ENCODE measurements at places on chromosomes 1 and 21. TPM values are rescaled to one million over a fixed set of nuclear protein-coding genes. Genes with fewer than 3 reads are reported as not detected.

Gene S100A12
- total RNA-seq, result 2.2 TPM

Gene TLCD4
- 9.8 TPM for total RNA-seq

Gene FBLIM1
- 3.8 TPM for total RNA-seq

Gene CAMK1G
- not detected for total RNA-seq

Gene MCOLN3
- total RNA-seq, result 0.27 TPM

Gene SRGAP2C
- 6.0 TPM for total RNA-seq

GRCh38 chr1:118914379-118915161, 73.6 kb downstream of the TBX15 start:
- no peak overlapping the region for H3K4me3 ChIP-seq
- peaks cover 89% of the 10 kb centered on the region for H3K36me3 ChIP-seq
- no peaks in the 10 kb centered on the region for H3K27me3 ChIP-seq
- H3K4me1 ChIP-seq, result no peaks in the 10 kb centered on the region

GRCh38 chr1:27049100-27049499, 36.5 kb upstream of the TENT5B start:
- no peak overlapping the region for H3K4me3 ChIP-seq
- H3K4me1 ChIP-seq, result peaks cover 3% of the 10 kb centered on the region
- no peak overlapping the region for H3K27ac ChIP-seq

DNA sequence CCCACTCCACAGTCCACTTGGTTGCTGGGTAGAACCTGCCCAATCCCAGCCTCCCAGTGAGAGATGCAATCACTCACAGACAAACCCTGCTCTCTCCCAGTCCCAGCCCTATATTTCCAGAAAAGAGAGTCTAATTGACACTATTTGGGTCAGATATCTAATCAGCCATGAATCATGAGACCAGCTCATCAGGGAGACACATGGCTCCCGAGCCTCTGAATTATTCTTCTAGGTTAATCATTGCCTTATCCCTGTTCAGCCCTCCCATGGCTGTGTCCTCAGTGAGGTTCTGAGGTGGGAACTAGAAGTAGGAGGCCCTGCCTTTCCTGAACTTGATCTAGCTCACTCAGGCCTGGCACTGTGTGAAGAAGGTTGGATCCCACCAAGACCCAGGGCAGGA, 49.9 kb upstream of the ZC3H12A start:
- H3K27ac ChIP-seq, result no peak overlapping the region
- DNase-seq, result no peak
- H3K36me3 ChIP-seq, result no peaks in the 10 kb centered on the region
- no peak overlapping the region for H3K4me3 ChIP-seq
- H3K27me3 ChIP-seq, result peaks cover 5% of the 10 kb centered on the region
- no peaks in the 10 kb centered on the region for H3K4me1 ChIP-seq

DNA sequence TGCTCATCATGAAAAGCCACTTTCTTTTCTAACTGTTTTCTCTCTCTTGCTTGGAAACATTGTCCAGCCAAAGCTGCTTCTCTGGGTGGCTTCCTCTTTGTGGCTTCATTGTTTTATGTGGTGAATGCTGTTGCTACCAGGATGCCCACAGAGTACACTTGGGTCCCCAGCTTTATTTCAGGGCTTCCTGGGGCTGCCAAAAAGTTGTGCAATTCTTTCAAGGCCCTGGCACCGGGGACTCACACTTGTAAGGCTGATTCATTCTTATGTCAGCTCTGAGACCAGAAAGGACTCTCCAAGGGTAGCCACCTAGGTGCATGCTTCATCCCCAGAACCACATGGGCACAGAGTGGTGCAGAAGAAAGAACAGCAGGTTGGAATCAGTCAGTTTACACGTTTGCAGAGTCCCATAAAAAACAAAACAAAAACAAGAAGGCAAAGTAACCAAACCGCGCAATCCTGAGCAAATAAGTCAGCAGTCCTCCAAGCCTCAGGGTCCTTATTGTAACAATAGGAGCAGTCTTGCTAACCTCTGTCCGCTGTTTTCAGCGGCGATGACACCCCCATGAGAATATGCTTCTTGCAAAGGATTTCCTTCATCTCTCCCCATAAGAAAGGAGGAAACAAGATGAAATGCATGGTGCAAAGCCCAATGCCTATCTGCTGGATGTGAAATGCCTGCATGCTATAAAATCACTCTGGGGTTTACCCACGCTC, 89.9 kb upstream of the SSX2IP start:
- no peak overlapping the region for H3K4me3 ChIP-seq
- H3K27ac ChIP-seq, result no peak overlapping the region
- no peaks in the 10 kb centered on the region for H3K36me3 ChIP-seq
- DNase-seq, result no peak
- no peaks in the 10 kb centered on the region for H3K4me1 ChIP-seq

DNA sequence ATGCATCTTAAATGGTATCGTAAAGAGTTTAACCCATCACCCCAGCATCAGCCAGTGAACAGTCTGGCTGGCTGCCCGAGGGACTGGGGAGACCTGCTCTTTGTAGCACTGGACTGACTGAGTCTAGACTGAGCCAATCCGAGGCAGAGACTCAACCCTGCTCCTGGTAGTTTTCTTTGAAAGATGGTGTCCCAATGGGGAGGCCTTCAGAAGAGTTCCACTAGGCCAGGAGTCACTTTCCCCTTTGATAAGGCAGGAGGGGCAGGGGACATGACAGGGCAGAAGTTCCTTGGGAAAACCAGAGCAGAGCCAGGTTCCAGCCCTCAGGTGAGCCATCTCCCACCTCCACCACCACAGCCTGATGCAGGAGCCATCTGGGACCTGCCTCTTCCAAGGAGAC, 203.5 kb downstream of the CAMTA1 start:
- H3K4me1 ChIP-seq, result peaks cover 7% of the 10 kb centered on the region
- H3K4me3 ChIP-seq, result no peak overlapping the region
- no peaks in the 10 kb centered on the region for H3K36me3 ChIP-seq
- H3K27me3 ChIP-seq, result no peaks in the 10 kb centered on the region
- H3K27ac ChIP-seq, result no peak overlapping the region

DNA sequence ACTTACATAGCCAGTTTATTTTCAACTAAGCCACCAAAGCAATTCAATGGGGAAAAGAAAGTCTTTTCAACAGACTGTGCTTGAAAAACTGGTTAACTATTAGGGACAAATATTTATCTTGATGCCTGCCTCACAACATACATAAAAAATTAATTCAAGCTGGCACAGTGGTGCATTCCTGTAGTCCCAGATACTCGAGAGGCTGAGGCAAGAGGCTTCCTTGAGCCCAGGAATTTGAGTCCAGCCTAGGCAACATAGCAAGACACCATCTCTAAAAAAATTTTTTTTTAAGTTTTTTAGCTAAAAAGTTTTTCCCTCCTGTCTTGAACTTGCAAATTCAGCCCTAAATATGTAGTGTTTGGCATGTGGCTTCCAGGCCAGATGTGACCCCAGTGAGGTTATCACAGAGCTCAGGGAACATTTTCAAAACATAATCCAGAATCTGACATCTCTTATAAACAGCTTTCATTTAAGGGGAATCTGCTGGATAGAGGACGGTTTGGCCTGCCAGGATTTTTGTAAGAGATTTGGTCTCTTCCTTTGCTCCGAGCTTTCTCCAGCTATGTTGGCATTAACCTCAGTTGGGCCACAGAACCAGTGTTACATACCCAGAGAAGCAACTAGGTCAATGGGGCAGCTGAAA, 46.4 kb downstream of the COL6A1 start:
- H3K27ac ChIP-seq, result peak overlapping the region; percentile 25
- no peaks in the 10 kb centered on the region for H3K27me3 ChIP-seq
- H3K4me3 ChIP-seq, result no peak overlapping the region
- H3K4me1 ChIP-seq, result no peaks in the 10 kb centered on the region

DNA sequence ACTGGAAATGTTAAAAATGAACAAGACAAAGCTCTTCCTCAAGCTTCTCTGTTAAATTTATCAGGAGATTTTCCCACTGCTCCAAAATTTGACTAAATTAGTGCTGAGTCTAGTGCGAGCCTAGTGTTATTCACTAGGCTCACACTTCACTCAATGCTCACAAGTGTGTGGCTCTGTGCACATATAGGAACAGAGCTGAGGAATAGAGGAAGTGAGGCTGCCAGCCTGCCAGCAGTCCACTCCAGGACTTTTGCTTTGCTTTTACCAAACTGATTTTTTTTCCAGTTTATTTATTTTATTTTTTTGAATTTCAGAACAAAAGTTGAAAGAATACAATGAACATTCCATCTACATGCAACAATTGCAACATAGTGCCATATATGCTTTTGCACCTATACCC, 87.2 kb downstream of the VAV3 start:
- no peak overlapping the region for H3K4me3 ChIP-seq
- H3K36me3 ChIP-seq, result no peaks in the 10 kb centered on the region
- no peak overlapping the region for H3K27ac ChIP-seq
- no peak for DNase-seq

- H3K27me3 ChIP-seq, result peaks cover 16% of the 10 kb centered on the region
- H3K4me3 ChIP-seq, result no peak overlapping the region
- H3K27ac ChIP-seq, result no peak overlapping the region
- DNase-seq, result no peak
These were observed 1.6 kb downstream of the SLC44A3 start for GRCh38 chr1:94821636-94822305.

GRCh38 chr1:116540088-116540487, 30.7 kb downstream of the CD58 start:
- no peaks in the 10 kb centered on the region for H3K4me1 ChIP-seq
- no peak for DNase-seq
- no peaks in the 10 kb centered on the region for H3K27me3 ChIP-seq
- no peak overlapping the region for H3K4me3 ChIP-seq
- H3K27ac ChIP-seq, result no peak overlapping the region

DNA sequence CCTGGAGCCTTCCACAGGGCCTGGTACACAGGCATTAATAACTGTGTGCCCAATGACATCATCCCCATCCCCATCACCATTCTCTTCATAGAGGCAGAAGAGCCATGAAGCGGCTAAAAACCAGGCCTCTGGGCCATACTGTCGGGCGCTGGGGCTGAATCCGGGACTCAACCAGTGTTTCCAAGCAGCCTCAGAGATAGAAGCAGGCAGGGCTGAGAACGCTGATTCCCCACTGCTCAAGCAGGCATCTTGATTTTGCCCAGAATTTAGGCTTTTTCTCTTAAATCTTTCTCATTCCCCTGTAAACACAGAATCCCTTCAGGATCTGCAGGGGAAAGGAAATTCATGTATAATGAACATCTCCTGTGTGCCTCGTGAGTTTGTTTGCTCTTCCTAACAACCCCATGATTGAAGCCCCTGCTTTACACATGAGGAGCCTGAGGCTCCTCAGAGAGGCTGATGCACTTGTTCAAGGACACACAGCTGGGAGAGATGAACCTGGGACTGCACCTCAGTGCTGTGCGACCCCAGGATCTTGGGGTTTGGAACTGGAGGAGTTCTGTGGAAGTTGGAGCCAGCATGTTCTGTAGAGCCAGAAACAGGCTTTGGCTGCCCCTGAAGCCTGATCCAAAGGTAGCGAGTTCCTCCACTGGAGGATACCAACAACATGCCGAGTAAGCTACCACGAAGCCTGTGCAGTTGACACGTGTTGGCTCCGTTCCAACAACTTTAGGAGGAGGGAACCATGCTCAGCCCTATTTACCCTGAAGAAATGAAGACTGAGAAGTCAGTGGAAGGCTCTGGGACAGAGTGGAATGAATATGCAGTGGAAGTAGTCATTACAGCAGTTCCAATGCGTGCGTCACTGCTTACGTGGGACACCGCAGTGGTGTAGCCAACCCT, 55.5 kb downstream of the EDN2 start:
- no peaks in the 10 kb centered on the region for H3K27me3 ChIP-seq
- no peaks in the 10 kb centered on the region for H3K36me3 ChIP-seq
- no peak for DNase-seq
- peaks cover 22% of the 10 kb centered on the region for H3K4me1 ChIP-seq
- H3K27ac ChIP-seq, result no peak overlapping the region
- H3K4me3 ChIP-seq, result no peak overlapping the region

DNA sequence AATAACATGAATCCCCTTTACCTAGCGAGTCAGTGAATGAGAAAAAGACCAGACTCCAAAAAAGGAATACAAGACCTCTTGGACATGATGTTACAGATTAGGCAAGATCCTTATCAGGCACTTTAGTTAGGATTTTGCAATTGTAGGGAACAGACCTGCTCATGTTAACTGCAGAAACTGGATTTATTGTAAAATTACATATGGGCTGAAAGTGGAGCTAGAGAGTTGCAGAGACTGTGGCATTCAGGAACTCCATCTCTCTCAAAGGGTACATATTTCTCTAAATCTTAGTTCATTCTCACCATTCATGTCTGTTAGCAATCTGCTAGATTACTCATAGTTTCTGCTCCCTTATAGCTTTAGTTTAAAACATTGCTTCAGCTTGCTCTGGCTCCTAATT, 142.2 kb downstream of the PAPPA2 start:
- no peak for DNase-seq
- no peaks in the 10 kb centered on the region for H3K27me3 ChIP-seq
- H3K4me1 ChIP-seq, result no peaks in the 10 kb centered on the region
- H3K36me3 ChIP-seq, result no peaks in the 10 kb centered on the region
- H3K4me3 ChIP-seq, result no peak overlapping the region

GRCh38 chr1:68211761-68212380, 20.5 kb downstream of the WLS start:
- no peaks in the 10 kb centered on the region for H3K27me3 ChIP-seq
- H3K4me1 ChIP-seq, result peaks cover 16% of the 10 kb centered on the region
- H3K27ac ChIP-seq, result no peak overlapping the region
- H3K4me3 ChIP-seq, result no peak overlapping the region
- no peak for DNase-seq

- H3K4me1 ChIP-seq, result no peaks in the 10 kb centered on the region
- DNase-seq, result no peak
- no peak overlapping the region for H3K27ac ChIP-seq
- no peaks in the 10 kb centered on the region for H3K27me3 ChIP-seq
- H3K36me3 ChIP-seq, result no peaks in the 10 kb centered on the region
These were observed 34.2 kb downstream of the SLC19A1 start for GRCh38 chr21:45507888-45508508.

GRCh38 chr1:55869065-55869464, 653.9 kb upstream of the USP24 start:
- H3K27me3 ChIP-seq, result no peaks in the 10 kb centered on the region
- H3K4me3 ChIP-seq, result no peak overlapping the region
- no peak overlapping the region for H3K27ac ChIP-seq
- H3K4me1 ChIP-seq, result peaks cover 32% of the 10 kb centered on the region

DNA sequence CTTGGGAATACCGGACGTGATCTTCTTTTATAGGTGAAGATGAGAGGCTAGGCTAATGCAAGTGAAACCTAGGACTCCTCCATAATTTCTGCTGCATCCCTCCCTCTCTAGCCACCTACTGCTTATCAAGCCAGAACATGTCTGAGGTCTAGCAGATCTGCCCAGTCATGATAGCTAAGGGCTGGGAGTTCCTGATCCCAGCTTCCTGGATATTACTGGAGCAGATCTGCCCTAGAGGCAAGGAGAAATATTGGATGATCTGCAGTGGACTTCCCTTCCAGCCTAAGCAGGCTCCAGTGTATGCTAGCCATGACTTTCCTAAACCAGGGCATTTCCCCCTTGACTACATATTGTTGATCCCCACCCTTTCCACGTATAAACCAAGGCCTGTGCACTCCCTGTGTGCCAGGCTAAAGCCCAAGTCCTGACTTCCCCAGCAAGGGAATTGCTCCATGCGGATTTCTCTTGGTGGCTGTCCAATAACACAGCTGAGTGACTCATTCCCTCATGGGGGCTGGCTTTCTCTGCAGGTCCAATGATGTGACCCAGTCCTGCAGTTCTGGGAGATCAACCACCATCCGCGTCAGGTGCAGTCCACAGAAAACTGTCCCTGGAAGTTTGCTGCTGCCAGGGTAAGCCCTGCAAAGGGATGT, 15.5 kb upstream of the SARS1 start:
- H3K27me3 ChIP-seq, result no peaks in the 10 kb centered on the region
- DNase-seq, result peak; percentile 27
- no peaks in the 10 kb centered on the region for H3K36me3 ChIP-seq
- H3K4me3 ChIP-seq, result no peak overlapping the region
- H3K4me1 ChIP-seq, result no peaks in the 10 kb centered on the region
- H3K27ac ChIP-seq, result no peak overlapping the region

- no peak overlapping the region for H3K27ac ChIP-seq
- no peak for DNase-seq
- H3K4me3 ChIP-seq, result no peak overlapping the region
- no peaks in the 10 kb centered on the region for H3K4me1 ChIP-seq
- peaks cover 3% of the 10 kb centered on the region for H3K36me3 ChIP-seq
These were observed 11.8 kb upstream of the SRM start for GRCh38 chr1:11071463-11072215.
